ENCODE measurements at places on chromosomes 6 and 20.

- H3K27me3 ChIP-seq: no peaks in the 10 kb centered on the region
- H3K4me1 ChIP-seq: peaks cover 80% of the 10 kb centered on the region
- no peak overlapping the region for H3K4me3 ChIP-seq
- DNase-seq: no peak
These were observed 62.6 kb downstream of the BACH2 start for GRCh38 chr6:90233994-90234393.

GRCh38 chr6:105539911-105540310 lies 137.0 kb upstream of the PREP start:
- H3K4me1 ChIP-seq: no peaks in the 10 kb centered on the region

DNA sequence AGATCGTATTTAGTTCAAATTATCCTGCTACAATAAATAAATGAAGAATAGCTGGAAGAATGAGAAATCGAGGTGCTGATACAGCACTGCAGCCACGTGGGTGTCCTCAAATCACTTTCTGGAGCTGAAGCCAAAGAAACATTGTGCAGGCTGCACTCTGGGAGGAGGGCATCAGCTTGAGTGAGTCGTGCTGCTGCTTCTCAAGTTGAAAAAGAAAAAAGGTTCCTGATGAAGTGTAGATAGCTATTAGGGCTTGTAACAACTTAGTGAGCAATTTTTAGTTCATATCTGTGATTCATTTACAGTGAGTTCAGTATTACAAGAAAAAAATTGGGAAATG lies 40.5 kb downstream of the DSE start:
- no peaks in the 10 kb centered on the region for H3K27me3 ChIP-seq
- H3K36me3 ChIP-seq: peaks cover 47% of the 10 kb centered on the region
- DNase-seq: no peak
- peak overlapping the region; percentile 80 for H3K27ac ChIP-seq

- peak overlapping the region; percentile 35 for H3K27ac ChIP-seq
- no peak overlapping the region for H3K4me3 ChIP-seq
- peak; percentile 8 for DNase-seq
- H3K36me3 ChIP-seq: no peaks in the 10 kb centered on the region
- H3K4me1 ChIP-seq: peaks cover 36% of the 10 kb centered on the region
- no peaks in the 10 kb centered on the region for H3K27me3 ChIP-seq
These were observed 206.5 kb downstream of the TPBG start for GRCh38 chr6:82570083-82570482.

GRCh38 chr20:56868746-56869145 lies 239.6 kb downstream of the TFAP2C start:
- no peak overlapping the region for H3K27ac ChIP-seq
- no peak overlapping the region for H3K4me3 ChIP-seq
- peaks cover 16% of the 10 kb centered on the region for H3K27me3 ChIP-seq
- peaks cover 23% of the 10 kb centered on the region for H3K4me1 ChIP-seq
- no peaks in the 10 kb centered on the region for H3K36me3 ChIP-seq

DNA sequence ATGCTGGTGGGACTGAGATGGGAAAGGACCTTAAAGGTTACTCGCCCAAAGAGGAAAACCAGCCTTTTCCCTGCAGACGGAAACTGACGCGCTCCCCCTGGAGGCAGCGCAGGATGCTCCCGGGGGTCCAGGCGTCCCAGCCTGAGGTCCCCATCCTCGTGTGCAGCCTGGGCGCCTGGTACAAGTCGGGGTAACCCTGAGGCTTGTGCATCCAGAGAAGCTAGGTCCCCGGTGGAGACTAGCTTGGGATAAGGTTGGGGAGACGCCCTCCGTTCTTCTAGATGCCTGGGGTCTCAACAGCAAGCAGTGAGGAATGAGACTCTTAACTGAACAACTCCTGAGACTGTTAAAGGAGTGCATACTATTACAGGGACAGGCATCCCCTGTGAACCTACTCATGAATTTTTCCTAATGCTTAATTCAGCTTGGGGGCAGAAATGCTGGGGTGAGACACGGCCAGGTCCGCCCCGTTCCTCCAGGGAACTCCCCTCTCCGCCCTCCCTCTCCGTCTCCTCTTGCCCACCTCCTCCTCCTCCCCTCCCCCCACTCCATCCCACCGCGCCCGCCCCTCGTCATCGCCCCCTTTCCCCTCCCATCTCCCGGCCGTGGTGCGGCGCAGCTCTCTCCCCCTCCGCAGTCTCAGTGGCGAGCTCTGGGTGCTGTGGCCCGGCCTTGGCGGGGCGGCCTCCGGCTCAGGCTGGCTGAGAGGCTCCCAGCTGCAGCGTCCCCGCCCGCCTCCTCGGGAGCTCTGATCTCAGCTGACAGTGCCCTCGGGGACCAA lies at the start of gene PRSS35:
PRSS35 (plus strand) TSS at position 634 of the 781 bp plus-strand sequence. CDS start 10,908 bp downstream, outside the sequence.
- no peak within 1 kb of the TSS for H3K27ac ChIP-seq
- H3K4me1 ChIP-seq: peaks cover 17% of the 10 kb centered on the region
- peaks cover 5% of the 10 kb centered on the region for H3K27me3 ChIP-seq

DNA sequence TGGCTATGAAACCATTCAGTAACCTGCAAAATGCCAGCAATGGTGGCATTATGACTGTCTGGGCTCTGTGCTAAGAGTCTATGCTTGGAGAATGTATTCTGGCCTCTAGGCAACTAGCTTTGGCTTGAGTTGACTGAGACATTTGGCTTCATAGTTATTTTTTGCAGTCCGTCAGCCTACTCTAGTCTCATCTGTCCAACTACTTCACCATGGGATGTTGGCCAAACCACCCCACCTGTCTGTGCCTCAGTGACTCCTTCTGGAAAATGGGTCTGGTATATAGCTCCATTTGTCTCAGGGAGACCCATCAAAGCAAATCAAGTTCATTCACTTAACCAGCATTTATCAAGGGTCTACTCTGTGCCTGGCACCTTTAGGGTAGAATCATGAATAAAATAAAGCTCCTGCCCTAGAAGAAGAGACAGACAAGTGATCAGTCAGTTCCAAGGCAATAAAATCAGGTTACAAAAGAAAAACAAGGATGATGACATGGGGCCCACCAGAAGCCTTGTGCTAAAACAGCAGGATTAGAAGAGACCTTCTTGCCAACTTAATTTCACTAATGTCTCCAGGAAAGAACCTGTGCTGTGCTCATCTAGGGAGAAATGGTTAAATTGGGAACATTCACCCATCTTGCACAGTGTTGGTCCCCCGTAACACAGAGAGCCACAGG lies 102.4 kb upstream of the ARMC2 start:
- DNase-seq: no peak
- H3K36me3 ChIP-seq: no peaks in the 10 kb centered on the region
- no peak overlapping the region for H3K4me3 ChIP-seq

DNA sequence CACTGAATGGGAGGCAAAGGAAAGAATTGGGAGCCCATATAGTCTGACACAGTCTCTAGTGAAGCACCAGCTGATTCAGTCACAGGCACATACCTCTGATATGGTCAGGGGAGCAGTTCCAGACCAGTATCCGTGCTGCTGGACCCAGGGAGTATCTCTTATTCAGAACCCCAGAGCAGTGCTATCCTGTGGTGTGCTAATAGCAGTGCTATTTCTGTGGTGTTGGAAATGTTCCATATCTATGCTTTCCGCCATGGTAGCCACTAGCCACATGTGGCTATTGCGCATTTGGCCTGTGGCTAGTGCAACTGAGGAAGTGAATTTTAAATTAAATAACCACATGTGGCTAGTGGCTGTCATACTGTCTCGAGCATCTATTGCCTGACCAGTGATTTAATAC lies 11.0 kb downstream of the SCUBE3 start:
- no peak overlapping the region for H3K27ac ChIP-seq
- H3K4me1 ChIP-seq: peaks cover 14% of the 10 kb centered on the region
- no peak overlapping the region for H3K4me3 ChIP-seq
- no peak for DNase-seq

DNA sequence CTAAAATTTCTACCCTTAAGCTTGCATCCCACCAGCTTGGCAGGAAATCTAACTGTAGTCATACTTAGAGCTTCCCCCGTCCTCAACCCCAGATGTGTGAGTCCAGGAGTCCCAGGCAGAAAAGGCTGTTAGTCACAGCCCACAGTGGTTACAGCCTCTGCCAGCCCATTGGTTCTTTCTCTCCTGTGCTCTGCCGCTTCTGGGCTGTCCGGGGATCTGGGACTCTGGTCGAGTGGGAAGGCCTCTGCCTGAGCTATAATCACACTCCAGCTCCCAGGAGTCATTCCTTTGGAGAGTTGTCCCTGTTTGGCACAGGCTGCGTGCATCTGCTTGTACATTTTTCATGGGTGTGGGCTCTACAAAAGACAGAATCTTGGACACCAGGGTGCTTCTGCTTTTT lies 45.6 kb upstream of the FYN start:
- no peak overlapping the region for H3K4me3 ChIP-seq
- peaks cover 4% of the 10 kb centered on the region for H3K27me3 ChIP-seq
- no peak overlapping the region for H3K27ac ChIP-seq
- peaks cover 40% of the 10 kb centered on the region for H3K4me1 ChIP-seq
- DNase-seq: no peak

DNA sequence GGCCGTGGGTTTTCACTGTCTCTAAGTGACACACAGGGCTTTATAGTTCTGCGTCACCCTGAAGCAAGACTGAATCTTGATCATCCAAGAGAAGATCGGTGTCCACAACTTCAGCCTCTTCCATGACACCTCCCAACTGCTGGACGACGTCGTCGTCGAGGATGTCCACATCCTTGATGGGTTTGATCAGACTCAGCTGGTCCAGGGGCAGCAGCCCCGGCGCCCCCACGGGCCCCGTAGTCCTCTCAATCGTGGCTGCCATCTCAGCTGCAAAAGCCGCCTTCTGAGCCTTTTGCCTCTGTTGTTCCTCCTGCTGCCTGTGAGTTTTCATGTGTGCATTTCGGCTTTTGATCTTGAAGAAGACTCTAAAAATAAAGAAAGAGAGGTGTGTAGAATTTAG lies 10.6 kb upstream of the MRPS10 start:
- DNase-seq: no peak

Data from nephron progenitor cell (in vitro differentiated cells).